ENCODE measurements at places on chromosomes 7 and 10. TPM values are rescaled to one million over a fixed set of nuclear protein-coding genes. Genes with fewer than 3 reads are reported as not detected.

The HERPUD2 gene
- total RNA-seq, result 42.7 TPM

DNA sequence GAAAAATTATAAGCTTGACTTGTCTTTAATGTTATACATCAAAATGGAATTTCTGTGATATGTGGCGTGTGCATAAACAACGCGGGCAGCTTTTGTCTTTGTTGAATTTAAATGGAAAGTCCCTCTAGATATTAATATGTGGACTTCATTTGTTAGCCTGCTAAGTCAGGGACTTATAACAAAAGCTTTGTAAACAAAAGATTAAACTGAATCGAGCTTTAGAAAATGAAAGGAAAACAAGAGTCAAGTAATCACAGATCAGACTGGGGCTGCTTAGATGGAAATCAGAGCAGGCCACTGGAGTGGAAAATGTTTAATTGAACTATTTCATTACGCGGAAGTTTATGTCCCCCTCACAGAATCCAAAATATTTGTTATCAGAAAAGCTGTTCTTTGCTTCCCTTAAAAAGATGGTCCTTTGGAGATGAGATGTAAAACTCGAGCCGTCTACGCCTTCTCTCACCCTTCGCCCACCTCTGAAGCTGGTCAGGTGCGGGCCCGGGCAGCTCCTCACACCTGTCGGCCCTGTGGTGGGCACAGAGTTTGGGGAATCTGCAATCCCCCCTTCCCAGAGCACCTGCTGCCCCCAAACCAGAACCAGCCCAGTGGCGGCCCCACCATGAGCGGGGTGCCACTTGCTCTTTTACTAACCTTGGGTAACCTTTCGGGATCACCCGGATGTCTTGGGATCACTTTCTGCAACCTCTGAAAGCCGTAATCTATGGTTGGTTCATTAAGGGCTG lies 116.2 kb downstream of the EBF3 start:
- no peaks in the 10 kb centered on the region for H3K4me1 ChIP-seq
- no peak overlapping the region for H3K27ac ChIP-seq
- H3K27me3 ChIP-seq, result no peaks in the 10 kb centered on the region
- DNase-seq, result no peak

The WDFY4 gene
- total RNA-seq, result not detected

DNA sequence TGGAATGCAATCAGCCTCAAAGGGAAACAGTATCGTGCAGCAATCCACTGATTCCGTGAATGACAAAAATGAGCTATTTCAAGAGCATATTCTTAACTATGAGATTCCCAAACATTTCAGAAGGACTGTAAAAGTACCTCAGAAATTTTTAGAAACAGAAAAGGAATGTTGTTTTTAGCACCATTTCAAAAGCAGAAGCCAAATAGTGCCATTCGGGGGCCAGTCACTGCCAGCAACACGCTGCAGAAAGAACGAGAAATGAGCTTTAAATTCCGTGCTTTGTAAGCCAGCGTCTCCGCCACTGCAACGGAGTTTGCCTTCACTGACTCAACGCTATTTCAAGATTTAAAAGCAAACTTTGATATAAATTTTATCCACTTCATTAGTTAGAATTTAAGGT lies 6.3 kb downstream of the NUDT5 start:
- H3K27me3 ChIP-seq, result no peaks in the 10 kb centered on the region
- no peak for DNase-seq
- H3K4me1 ChIP-seq, result peaks cover 18% of the 10 kb centered on the region
- no peak overlapping the region for H3K4me3 ChIP-seq

GRCh38 chr7:43735403-43735801 lies 6.1 kb upstream of the COA1 start:
- peaks cover 5% of the 10 kb centered on the region for H3K36me3 ChIP-seq
- DNase-seq, result no peak
- H3K27ac ChIP-seq, result peak overlapping the region; percentile 22

Measured in Calu3 (cell line).